ENCODE measurements at places on chromosomes 1 and 21. TPM values are rescaled to one million over a fixed set of nuclear protein-coding genes. Genes with fewer than 3 reads are reported as not detected.

Gene PLK3
- 47.2 TPM for total RNA-seq

DNA sequence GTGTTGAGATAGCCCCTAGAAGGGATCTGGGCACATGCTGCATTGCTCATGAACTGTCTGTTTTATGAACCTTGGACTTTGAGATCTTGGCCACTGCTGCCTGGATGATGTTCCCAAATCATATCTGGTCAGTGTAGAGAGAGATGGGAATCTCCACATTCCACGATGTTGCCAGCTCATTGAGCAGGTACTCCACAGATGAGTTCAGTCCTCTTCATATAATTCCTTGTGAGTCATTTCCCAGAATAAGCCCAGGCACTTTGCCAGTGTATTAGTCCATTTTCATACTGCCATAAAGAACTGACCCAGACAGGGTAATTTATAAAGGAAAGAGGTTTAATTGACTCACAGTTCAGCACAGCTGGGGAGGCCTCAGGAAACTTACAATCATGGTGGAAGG lies 254.0 kb upstream of the RUNX1 start:
- peak; percentile 92 for DNase-seq

Gene NFASC
- 0.98 TPM for total RNA-seq

Gene LYPD8
- not detected for total RNA-seq

Gene NTMT2
- total RNA-seq = not detected

DNA sequence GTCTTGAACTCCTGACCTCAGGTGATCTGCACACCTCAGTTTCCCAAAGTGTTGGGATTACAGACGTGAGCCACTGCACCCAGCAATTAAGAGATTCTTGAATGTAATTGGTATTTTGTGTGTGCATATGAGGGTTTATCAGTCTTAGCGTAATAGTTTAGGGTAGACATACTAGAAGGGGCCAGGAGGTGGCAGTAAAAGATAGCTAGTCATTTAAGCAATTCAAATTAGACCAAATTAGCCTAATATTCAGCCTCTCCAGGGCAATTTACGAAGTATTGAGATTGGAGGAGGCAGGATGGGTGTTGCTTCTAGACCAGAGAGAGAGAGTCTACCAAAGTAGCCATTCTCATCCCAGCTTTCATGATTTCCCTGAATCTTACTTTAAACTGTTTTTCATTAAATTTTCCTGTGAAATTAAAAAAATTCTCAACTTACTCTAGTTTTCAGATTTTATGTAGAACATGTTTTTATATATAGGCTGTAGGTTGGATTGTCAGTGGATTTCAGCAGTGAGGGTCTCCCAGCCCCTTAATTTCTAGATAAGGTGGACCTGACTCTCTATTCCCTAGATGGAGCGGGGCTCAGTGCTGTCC lies 119.7 kb downstream of the HHAT start:
- DNase-seq = peak; percentile 71

DNA sequence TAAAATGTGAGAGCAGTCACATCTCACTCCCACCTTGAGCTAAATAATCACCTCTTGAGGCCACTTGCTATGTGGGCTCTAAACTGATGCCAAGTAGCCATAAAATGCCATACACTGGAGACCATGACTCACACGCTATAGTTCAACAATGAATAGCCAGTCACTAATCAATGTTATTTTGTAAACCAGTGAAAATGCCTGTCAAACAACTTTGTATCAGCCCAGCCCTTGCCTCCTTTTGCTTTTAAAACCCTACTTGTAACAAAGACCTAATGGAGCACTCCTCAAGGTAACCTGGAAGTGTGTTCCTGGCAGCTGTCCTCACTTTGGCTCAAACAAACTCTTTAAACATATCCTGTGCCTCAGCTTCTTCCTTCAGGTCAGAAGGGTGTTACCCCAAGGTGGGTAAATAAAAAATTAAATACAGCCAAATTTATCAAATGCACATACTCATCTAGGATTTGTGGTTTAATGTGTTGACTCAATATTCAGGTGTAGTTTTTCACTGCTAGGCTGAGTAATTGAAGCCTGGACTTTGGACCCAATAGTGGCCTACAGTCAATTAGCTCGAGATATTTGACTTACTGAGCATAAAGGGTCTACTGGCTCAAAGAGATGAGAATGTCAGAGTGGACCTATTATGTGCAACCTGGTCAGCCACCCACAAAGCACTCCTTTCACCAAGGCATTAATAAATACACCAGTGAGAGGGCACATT lies 154.3 kb downstream of the COQ8A start:
- no peak for DNase-seq

Gene CHIA
- not detected for total RNA-seq

DNA sequence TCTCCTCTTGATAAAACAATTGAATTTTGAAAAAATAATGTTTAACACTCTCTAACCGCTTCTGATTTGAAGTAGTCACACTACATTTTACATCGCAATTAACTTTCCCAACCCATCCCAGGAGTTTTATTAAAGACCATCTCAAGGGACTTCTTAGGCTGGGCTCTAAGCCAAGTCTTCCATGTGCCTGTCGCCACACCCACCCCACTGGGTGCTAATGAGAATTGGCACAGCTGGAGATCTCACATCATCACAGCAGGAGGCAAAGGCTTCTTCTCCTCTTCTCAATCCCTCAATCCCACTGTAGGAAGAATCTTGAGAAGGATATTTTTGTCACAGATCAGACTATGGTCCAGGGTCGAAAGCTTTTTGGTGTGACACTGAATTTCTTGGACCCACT lies 328.9 kb downstream of the NUF2 start:
- DNase-seq = peak; percentile 22

DNA sequence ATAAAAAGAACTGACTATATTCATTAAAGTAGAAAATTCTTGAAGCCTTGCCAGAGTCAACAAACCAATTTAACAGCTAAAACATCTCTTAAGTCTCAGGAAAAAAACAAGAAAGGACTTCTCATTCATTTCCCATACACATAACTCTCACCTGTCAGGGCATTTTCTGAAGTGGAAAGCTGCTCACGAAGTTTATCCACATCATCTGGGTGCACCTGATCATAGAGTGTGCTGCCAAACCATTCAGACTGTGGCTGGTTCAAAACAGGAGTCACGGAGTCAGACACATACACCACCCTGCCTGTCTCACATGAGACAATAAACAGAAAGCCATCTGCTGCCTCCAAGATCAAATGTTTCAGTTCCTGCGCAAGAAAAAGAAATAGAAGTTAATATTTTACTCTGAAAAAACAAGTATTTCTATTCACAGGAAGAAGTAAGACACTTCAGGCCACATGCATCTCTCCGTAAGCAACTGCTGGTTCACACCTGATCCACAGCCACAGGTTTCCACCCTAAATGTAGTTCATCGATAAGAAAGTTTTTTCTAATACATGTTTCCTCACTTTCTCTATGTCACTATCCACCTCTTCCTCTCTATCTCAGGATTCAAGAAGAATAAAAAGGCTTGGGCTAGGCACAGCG lies 28.2 kb upstream of the CTSK start:
- no peak for DNase-seq

GRCh38 chr21:28614791-28615190 lies 377.9 kb downstream of the LTN1 start:
- DNase-seq = no peak

Gene ABCD3
- total RNA-seq = 32.5 TPM

DNA sequence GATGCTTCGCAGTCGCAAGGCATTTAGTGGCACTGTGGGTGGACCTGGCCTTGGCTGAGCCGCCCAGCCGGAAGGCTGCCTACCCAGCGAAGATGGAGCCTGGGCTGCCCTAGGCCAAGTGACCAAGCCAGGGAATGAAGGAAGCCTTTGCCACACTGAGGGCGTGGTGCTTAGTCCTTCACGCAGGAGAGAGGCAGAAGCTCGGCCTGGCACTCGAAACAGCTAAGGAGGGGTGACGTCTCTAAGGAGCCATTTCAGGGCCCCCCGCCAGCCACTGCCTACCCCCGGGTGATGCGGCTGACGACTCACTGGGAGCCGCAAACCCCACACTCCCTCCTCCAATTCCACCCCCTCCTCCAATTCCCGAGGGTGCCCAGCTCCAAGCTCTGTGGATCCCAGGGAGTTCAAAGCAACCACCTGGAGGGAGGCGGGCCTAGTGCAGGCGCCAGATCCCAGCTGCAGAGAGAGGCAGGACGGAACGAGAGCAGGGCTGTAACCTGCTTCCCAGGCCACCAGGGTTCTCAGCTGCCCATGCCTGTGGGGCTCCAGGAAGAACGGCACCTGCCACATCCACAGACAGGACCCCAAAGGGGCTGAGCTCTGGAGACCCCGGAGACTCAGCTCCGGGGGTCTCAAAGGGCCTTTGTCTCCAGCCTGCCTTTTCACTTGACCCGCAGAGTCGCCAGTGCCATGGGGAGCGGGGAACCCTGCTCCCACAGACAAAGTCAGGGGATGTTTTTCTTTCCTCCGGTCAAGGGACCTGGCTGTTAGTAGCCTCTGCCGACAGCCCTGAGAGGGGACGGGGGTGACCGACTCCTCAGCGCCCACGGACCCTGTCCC lies 75.8 kb downstream of the ARHGEF16 start:
- DNase-seq = peak; percentile 45

All from MCF 10A (cell line).